ENCODE measurements at places on chromosomes 7 and 10.

DNA sequence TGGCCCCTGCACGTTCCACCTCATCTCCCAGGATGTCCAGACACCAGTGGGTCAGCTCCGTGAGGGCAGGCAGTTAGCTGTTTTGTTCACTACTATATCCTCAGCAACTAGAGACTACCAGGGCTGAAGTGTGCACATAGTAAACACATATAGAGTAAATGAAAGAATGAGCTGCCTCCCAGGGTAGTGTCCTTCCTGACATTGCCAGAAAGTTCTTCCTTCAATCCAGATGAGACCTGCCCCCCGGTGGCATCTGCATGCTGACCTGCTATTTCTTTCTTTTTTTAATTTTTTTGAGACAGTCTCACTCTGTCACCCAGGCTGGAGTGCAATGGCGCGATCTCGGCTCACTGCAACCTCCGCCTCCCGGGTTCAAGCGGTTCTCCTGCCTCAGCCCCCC, 14.0 kb upstream of the ARPC1A start:
- DNase-seq = peak; percentile 6

- peak; percentile 63 for DNase-seq
Measured at GRCh38 chr10:95474228-95475002, 86.8 kb downstream of the SORBS1 start.

GRCh38 chr7:138282997-138283396, 177.1 kb upstream of the TRIM24 start:
- DNase-seq = no peak

GRCh38 chr7:139361523-139361922, 1.8 kb downstream of the LUC7L2 start:
- DNase-seq = no peak

DNA sequence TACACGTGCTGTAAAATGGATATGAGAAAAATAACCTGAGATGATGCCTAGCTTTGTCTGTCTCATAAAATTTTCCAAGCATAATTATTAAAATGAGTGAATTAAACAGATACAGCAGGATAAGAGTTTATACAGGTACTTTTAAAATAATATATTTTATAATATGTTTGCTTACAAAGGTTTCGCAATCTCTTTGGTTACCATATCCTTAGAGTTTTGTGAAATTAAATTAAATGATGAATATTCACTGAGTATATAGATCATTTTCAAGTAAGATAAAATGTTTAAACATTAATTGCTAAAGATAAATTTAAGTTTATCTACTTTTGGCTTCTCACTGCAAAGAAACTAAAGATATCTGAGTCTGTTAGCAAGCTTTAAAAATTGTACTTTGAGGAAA, 11.4 kb downstream of the SHTN1 start:
- DNase-seq = no peak

DNA sequence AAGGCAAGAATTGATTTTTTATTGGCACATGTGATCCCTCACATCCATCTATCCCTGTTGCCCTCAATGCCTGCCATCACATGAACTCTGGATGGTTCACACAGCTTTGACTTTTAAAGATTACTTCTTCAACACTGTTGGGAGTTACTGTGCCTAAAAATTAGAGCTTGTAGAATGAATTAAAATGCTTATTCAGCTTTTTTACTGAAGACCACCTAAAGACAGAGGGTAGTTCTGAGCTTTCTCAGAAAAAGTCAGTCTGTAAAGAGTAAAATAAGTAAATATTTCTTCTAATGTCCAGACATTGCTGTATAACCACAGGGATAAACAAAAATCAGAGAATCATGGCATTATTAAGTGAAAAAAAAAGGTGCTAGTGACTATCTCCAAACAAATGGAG, 93.3 kb upstream of the CSTF2T start:
- no peak for DNase-seq

- no peak for DNase-seq
Measured at GRCh38 chr10:33938001-33938400, 603.5 kb upstream of the NRP1 start.

DNA sequence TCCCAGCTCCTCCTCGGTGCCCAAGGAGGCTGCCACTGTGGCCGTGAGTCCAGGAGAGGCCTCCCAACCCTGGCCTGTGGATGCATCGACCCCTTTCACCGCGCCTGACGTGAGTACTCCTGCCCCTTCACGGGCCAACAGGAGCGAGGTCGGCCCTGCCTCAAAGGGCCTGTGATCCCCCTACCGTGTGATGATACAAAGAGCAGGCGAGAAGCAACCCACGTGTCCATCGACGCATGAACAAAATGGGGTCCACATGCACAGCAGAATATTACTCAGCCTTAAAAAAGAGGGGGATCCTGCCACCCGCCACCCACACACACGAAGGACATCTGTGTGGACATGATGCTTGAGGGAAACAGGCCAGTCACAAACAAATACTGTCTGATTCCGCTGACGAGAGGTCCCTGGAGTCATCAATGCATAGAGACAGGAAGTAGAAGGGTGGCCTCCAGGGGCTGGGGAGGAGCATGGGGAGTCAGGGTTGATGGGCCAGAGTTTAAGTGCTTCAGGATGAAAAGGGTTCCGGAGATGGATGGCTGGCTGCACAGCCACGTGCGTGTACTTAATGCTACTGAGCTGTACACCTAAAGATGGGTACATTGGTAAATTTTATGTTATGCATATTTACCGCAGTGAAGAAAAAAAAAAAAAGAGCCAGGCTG, 151.9 kb downstream of the PRKAG2 start:
- no peak for DNase-seq

GRCh38 chr7:121300685-121301420, 27.9 kb upstream of the WNT16 start:
- no peak for DNase-seq

DNA sequence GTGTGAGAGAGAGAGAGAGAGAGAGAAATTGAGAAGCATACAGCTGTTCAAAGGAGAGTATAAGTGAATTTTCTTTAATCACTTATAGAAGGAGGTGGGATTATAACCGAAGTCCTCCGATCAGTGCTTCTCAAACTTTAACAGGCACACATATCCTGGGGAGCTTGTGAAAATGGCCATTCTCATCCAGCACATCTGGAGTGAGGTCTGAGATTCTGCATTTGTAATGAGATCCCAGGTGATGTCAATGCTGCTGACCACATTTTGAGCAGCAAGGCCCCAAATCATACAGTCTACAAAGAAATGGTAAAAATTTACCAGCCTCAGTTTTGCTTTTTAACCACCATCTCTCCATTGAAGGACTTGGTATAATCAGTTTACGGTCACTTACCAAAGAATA, 219.0 kb downstream of the PTEN start:
- DNase-seq = no peak

- no peak for DNase-seq
Measured at GRCh38 chr7:138246428-138246827, 170.2 kb downstream of the AKR1D1 start.

GRCh38 chr7:131004371-131004770, 270.4 kb upstream of the KLF14 start:
- no peak for DNase-seq

DNA sequence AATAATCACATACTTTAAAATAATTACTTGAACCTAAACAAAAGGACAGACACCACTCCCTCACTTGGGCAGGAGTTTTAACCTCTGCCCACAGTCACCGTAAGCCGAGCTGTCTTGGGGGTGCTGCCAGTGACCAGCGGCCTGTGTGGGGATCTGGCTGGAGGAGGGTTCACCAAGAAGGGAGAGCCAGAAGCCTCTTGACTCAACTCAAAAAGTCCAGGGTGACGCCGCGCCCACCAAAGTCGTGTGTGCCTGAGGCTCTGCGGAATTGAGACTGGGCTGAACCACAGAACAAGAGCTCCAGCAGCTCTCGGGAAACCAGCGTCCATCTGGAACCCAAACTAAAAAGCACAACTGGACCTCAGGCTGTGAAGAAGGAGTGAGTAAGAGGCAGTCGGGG, 35.8 kb downstream of the ZFAND2A start:
- DNase-seq = no peak

- DNase-seq = peak; percentile 10
Measured at GRCh38 chr10:37865264-37865663, 7.9 kb upstream of the ZNF248 start.

- no peak for DNase-seq
Measured at GRCh38 chr7:81079746-81080145, 160.9 kb upstream of the SEMA3C start.

GRCh38 chr10:47388879-47389278, 4.8 kb upstream of the ZNF488 start:
- no peak for DNase-seq

GRCh38 chr10:96619796-96620773, 33.3 kb upstream of the TM9SF3 start:
- DNase-seq = no peak

GRCh38 chr7:129750501-129750900, 139.0 kb downstream of the NRF1 start:
- DNase-seq = no peak

DNA sequence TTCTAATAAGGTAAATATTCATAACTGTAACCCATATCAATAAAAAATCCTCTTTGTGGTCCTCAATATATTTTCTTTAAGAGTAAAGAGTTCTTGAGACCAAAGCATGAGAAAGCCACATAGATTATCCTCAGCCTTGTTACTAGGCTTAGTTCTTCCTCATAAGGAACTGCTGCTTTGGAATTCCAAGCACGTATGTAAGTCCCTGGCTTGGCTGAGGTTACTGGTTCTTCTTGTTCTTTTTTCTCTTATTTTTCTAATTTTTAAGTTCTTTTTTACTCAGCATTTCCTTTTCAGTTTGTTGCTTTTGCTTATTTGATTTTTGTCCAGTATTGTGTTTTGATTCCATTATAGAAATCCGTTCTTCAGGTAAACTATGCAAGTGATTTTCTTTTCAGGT, 127.3 kb downstream of the MARCHF5 start:
- DNase-seq = no peak

Measured in EH (cell line).